ENCODE measurements at places on chromosomes 7 and 10. TPM values are rescaled to one million over a fixed set of nuclear protein-coding genes. Genes with fewer than 3 reads are reported as not detected.

DNA sequence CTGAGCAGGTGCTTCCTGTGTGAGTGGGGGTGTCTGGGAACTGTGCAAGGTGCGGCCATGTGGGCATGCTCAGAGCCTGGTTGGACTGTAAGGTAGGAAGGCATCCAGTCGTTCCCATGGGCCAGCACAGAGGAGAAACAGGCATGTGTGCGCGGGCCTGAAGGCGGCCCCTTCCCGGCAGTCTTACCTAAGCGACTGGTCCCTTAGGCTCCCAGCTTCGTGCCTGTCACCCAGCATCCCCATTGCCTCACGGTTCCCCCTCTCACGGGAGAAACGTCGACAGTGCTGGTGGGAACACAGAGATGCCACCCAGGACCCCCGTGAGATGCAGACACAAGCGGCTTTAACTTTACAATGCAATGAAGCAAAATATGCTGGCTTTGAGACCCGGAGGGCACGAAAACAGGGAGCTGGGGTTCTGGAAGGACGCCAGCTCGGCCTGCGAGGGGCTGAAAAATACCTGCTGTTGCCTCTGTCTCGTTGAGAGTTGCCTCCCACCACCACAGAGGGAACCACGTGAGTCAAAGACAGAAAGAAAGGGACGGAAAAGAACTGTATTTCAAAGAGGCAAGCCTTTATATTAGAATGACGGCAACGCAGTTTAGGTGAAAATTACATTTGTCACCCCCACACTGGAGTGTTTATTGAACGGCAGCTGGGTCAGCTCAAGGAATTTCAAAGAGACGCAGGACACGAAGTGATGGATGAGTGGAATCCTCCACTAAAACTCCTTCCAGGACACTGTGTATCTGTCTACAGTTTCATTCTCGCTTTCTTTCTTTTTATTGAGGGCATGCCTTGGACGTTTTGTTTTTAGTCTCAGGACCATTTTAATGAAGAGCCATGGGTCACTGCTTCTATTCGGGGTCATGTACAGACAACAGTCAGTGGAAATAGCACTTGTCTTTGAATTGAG lies 128.4 kb downstream of the DNAJB6 start:
- no peak for DNase-seq

HOXA3 gene
- 20.9 TPM for total RNA-seq

DNA sequence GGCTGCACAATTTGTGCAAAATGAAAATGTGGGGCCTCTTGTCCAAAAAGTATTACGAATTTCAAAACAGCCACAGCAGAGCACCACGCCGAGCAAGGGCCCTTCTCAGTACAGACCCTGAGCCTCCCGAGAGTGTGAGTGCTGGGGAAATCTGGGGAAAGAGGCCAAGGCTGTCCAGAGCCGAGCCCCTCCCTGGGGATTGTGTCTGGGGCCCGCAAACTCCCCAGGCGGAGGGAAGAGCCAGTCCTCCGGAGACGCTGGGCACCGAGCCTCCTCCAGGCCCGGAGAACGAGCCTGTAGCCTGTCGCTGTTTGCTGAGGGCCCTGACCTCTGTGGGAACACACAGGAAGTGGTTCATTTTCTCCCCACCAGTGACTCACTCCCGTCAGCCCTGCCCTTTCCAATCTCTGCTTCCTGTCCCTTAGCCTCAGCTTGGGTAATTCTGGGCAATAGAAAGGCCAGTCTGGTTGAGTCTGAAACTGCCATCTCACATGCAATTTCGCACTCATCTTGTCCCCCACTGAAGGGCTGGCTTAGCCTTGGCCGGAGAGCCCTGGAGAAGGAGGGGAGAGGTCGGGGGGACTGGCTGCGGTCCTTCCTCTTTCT lies 19.5 kb upstream of the GNA12 start:
- DNase-seq = peak; percentile 83

DNA sequence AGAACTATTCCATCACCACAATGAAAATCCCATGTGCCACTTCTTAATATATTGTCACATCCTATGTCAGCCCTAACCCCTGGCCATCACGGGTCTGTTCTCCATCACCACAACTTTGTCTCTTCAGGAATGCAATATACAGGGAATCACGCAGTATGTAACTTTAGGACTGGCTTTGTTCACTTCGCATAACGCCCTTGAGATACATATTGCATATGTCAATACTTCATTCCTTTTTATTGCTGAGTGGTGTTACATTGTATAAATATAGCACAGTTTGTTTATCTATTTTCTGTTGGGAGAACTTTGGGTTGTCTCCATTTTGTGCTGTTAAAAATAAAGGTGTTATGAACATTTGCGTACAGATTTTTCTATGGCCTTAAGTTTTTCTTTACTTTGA lies 195.4 kb upstream of the ZMIZ1 start:
- no peak for DNase-seq

- DNase-seq = no peak
Observed at GRCh38 chr7:40099837-40100236, 34.6 kb downstream of the MPLKIP start.

DNA sequence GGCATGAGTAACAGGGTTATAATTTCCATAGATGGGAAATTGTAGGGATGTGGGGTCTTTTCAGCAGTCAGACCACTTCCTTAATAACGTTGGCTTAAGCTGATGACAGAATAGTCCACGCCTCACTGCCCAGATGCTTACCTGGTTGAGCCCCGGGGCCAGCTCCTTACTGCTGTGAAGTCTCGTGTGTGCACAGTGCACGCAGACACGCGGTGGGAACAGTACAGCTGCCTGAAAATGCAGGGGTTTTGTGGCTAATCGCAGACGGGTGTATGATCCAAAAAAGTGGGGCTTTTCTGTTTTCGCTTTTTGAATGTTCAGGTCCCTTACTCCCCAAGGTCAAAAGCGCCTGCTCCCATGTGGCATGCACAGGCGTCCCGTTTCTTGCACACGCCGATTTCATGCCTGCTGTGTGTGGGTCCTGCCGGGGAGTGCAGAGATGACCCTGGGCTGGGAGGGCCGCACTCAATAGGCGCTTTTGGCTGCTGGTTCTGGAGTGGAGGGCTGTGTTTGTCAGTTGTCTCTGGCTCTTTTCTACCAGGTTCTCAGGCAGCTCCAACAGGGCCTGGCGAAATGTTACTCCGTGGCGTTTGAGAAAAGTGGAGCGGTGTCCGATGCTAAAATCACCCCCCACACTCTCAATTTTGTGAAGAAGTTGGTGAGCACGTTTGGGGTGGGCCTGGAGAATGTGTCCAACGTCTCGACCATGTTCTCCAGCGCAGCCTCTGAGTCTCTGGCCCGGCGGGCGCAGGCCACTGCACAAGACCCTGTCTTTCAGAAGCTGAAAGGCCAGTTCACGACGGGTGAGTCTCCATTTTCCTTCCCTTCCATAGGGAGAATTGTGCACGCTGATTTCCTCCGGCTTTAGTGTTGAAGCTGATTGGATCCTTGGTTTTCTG lies 116.0 kb downstream of the TRRAP start:
- DNase-seq = peak; percentile 42
